Psoas muscle (tissue), 8 donors: ENCODE measurements at places on chromosomes 12 and 14. TPM values are rescaled to one million over a fixed set of nuclear protein-coding genes. Genes with fewer than 3 reads are reported as not detected.

The SDR39U1 gene
- total RNA-seq: 55.7 TPM

The NFE2 gene
- total RNA-seq: 0.65 TPM

GRCh38 chr14:23415821-23416778, 8.0 kb upstream of the MYH6 start:
- DNase-seq: no peak

DNA sequence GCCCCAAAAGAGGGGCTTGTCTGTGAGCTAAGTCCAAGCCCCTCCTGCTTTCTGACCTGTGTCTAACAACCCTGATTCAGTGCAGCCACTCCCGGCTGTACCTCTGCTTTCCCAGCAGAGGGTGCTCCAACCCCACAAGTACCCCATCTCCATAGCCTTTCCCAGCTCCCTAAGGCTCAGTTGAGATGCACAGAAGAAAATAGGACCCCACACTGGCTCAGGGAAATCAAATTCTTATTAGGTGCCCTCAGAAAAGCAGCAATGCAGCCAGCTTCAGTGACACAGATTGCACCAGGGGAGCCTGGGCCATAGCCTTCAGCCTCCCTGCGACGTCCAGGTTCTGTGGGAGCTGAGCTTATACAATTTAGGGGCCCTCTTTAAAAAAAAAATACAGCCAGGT, 49.9 kb downstream of the LRRC74A start:
- DNase-seq: no peak

The FBXO34 gene
- total RNA-seq: 32.2 TPM

The FOXM1 gene
- not detected for total RNA-seq

The KCNMB4 gene
- 0.59 TPM for total RNA-seq

DNA sequence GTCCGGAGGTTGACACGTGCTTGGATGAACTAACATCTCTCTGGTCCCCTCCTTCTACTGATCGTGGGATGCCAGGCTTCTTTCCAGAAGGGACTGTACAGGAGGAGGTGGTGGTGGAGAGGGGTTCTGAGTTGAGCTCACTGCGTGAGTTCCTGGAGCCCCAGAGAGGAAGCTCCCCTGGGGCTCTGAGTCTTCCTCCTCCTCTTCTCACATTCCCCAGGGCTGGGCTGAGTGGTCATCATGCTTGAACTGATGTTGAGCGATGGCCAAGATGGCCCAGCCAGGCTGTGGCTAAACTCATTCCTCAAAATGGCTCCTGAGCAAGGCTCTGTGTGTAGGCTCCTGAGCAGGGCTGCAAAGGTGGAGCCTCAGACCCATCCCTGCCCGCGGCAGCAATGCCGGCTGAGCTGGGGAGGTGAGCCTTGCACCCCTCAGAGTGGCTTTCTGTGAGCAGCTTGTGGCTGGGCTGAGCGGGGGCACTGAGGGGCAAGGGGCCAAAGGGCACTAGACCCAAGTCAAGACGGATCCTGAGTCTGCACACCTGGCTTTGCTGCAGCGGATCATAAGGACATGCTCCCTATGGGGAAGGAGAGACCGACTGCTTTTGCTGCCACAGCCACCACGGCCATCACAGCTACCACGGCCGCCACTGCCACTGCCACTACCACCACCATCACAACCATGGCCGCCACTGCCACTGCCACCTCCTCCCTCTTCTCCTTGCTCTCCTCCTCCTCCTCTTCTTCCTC, 35.4 kb downstream of the MEG3 start:
- peak; percentile 37 for DNase-seq

The RFX4 gene
- total RNA-seq: not detected

- no peak for DNase-seq
Observed at GRCh38 chr12:52522346-52523011, 2.3 kb upstream of the KRT5 start.

The MSI1 gene
- total RNA-seq: not detected

DNA sequence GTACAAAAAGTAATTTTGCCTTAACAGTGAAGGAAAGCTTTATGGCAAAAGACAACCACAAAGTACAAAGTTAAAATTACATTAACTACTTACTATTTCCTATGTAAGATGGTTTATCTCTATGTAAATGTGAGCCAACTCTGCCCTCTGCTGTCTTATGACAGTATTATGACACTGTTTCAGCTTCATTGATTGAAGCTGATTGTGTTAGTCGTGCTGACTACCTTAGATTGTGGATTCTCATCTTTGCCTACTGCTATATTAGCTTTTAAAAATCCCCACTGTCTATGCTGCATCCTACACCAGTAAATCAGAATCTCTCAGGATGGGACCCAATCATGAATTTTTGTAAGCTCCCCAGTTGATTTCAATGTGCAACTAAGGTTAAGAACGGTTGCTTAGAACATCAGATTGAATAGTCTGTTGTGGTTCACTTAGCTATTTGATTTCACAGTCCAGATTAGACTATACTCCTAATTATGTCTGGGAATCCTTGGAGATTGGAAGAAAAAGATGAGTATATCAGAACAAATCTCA, 12.2 kb upstream of the SPTB start:
- no peak for DNase-seq

DNA sequence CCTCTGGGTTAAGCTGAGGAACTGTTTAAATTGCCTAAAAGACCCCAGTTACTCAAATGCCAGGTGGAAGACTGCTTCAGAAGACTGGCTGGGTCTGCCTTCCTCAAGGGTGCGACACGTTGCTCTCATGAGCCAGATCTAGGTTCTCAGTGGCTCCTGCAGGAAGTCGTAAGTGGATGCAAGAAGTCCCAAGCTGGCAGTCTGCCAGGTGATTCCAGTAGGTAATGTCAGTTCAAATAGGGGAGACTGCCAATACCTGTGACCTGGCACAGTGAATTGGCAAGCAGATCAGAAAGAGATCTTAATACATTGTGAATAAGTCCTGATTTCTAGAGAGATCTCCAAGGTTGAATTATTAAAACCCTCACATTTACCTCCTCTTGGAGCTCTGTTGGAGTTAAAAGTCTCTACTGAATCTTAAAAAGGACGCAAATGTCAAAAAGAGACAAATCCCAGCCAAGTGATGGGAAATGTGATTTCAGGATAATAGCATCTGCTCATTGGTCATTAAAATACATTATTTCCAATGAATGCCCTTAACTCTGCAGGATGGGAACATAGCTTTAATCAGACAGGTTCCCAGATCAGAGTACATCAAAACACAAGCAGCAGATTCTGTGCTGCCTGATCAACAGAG, 98.8 kb upstream of the FRMD6 start:
- DNase-seq: peak; percentile 11

The BEST3 gene
- 181 TPM for total RNA-seq

- no peak for DNase-seq
Observed at GRCh38 chr14:90263748-90264449, 7.5 kb downstream of the PSMC1 start.

DNA sequence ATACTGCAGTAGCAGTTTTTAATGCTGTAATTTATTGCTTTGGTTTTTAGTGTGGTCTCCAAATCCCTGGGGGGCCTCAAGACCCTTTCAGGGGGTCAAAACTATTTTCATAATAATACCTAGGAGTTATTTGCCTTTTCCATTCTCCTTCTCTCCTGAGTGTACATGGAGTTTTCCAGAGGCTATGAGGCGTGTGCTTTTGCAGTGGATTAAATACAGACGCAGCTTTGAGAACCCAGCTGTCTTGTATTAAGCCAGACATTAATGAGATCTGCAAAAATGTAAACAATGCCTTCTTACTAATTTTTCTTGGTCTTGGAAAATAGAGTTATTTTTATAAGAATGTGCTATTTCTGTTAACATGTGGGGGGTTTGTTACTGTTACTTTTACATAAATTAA, 68.6 kb downstream of the SLC25A47 start:
- DNase-seq: no peak

The TCL1B gene
- total RNA-seq: not detected

DNA sequence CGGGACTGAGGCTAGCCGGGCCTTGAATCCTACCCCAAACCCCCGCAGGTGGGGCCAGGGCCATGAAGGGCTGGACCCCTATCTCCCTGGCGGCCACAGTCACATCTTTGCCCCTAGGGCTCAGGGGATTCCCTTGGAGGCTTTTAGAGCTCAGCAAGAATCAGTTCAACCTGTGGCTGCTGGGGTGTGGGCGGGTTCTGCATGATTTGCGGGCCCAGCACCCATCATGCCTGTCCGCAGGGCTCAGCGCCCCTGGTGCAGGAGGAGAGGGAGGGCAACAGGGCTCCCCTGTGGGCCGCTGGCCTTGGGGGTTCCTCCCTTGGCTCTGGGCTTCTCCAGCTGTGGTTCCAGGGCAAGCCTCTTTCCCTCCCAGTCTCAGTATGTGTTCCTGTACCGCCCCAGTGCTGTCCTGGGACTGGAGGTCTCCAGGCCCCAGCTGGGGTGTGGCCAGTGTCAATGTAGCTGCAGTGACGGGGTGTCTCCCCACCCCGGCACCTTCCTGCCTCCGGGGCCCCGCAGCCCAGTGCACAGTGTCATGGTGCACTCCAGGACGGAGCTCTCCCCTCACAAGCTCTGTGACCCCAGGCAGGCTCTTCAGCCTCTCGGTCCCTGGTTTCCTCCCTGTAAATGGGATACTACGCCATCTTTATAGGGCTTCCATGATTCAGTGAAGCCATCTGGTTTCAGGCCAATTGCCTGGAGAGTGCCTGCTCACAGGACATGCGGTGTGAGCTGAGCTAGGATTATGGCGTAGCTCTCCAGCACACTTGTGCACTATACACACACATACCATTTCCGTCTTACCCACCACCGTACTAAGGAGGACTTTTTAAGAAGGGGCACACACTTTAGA, 9.9 kb upstream of the LBHD2 start:
- DNase-seq: no peak

DNA sequence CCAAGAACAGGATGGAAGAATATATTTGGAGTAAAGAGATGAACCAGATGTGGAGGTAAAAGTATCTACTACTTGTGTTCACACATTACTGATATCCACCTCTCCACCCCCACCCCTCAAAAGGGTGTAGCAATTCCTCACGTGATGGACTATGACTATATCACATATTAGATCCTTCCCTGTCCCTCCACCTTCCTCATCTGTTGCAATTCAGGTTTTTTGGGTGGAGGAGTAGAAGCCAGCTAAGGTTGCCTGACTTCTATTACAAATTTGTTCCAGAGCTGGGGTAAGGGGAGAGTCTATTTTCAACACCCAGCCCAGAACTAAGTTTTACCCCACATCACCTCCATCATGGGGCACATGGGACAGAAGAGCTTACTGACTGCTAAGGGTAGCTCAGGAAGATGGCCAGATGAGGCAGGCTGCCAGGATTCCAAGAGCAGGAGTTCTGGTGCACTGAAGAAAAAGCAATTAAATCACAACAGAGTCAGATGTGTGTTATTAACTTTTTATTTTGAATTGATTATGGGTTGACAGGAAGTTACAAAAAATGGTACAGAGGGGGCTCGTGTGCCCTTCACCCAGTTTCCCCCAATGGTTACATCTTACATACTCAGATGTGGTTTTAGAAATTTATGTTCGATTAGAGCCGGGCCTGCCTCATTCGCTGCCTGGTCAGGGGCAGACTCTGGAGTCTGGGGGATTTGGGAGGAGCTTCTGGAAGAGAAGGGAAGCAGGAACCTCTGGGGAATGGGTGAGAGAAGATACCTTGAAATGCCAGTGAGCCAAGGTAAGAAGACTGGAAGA, 2.1 kb downstream of the RNASE13 start:
- DNase-seq: no peak

The CHMP4A gene
- 12.3 TPM for total RNA-seq

DNA sequence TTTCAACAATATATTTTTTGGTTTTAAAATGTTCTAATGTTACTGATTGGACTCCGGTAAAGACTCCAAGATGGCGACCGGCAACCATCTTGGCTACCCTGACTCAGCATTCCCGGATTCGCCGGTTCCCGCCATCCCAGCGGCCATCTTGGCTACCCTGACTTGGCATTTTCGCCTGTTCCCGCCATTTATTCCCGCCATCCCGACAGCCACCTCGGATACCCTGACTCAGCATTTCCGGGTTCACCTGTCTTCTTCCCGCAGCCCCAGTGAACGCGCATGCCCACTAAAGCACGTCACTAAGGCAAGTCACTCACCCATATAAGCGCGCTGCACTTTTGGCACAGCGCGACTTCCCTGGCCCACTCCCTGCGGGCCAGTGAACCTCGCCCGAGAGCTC, 9.0 kb upstream of the LRFN5 start:
- peak; percentile 6 for DNase-seq

The SERPINA12 gene
- not detected for total RNA-seq

DNA sequence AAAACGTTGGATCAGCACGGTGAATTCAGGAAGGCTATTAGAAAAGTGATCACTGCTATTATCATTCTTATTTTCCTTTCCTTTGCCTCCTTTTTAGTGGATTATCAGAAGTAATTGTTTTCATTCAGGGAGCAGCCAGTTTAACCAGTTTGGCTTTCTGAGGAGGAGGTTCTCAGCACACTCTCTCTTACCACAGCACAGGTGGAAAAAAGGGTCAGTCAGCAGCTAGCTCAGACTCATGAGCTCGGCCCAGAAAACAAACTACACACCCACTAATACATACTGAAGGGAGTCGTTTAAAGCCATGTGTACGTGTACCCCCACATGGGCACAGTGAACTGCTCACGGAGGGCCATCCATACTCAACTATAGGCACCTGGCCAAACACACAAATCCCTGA, 23.2 kb upstream of the MAGOHB start:
- DNase-seq: no peak

- no peak for DNase-seq
Observed at GRCh38 chr14:103773521-103773920, 57.9 kb downstream of the ZFYVE21 start.

DNA sequence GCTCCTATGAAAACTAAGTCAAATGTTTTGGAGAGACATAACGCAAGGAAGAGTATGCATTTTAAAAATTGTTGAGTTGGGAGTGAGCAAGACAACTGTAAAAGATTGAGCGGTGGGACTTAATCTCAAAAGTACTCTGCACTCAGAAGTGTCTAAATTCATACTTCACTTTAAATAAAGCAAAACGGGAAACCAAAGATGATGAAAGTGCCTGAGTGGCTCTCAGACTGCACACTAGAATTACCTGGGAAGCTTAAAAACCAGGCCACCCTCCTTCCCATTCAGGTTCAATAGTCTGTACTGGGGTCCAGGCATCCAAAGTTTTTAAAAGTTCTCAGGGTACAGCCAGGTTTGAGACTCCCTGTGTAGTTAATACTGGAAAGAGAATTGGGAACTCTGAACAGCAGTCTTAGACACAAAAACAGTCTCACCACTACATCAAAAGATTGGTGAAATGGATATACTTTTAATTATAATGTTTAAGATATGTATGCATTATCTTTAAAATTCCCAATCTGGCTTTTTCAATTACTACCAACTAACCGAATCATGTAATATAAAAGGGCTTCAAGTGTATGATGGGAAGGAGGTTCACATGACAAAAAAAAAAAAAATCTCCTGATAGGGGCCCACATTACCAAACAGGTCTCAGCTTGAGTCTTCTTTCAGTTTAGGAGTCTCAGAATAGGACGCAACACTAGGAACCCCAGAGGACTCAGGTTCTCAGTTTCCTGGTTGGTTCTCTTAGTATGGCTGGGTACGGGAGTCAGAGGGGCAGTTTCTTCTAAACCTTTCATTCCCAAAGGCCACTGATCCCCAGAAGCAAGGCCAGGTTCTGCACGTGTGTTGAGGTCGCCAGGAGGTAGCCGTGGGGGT, 1.0 kb downstream of the HOMEZ start:
- DNase-seq: no peak

The KRT4 gene
- 0.12 TPM for total RNA-seq
